ENCODE measurements at places on chromosomes 3 and 15.

GRCh38 chr3:29747991-29748390, 467.1 kb downstream of the RBMS3 start:
- no peak for DNase-seq

GRCh38 chr3:71072986-71073385, 510.5 kb downstream of the FOXP1 start:
- DNase-seq: peak; percentile 10

- DNase-seq: no peak
Measured at GRCh38 chr15:43913941-43914340, 87.1 kb downstream of the WDR76 start.

GRCh38 chr3:195095035-195095703, 175.8 kb downstream of the XXYLT1 start:
- DNase-seq: no peak

GRCh38 chr3:169400205-169400604, 263.3 kb downstream of the MECOM start:
- no peak for DNase-seq

GRCh38 chr3:187181454-187182170, 15.7 kb upstream of the RTP1 start:
- DNase-seq: no peak

DNA sequence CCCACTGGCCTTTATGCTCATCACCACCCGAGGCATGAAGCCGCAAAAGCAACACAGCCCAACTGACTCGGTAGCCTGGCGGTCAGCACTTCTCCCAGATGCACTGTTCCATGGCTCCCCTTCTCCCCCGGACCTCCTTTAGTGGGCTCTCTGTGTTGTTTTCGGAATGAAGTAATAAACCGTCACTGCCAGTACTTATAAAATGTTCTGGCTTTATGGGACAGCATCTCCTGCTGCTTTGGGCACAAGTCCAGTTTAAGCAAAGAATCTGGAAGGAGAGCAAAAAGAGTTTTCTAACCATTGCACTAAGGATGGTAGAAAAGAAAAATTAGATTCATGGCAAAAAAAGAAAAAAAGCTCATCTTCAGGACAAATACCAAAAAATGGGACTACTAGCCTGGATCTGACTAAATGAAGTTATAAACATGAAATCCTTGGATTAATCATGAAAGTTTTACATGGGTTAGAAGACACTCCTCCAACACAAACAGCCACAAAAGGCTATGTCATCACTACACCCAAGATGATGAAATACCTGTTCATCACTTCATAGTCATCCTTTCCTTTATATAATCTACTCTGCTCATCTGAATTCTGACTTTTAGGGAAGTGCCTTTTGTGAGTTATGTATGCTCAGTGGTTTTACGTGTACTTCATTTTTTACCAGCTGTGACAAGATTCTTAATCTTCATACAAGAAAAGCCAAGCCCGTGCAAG, 89.5 kb upstream of the UBE2E2 start:
- DNase-seq: no peak

- DNase-seq: no peak
Measured at GRCh38 chr3:13854492-13854891, 25.4 kb downstream of the WNT7A start.
